ENCODE measurements at places on chromosomes 4 and X.

GRCh38 chr4:67909905-67910584 is 26.2 kb upstream of the TMPRSS11D start:
- DNase-seq, result peak; percentile 60

- DNase-seq, result no peak
Observed at GRCh38 chr4:112329672-112330375, 32.7 kb downstream of the ALPK1 start.

- no peak for DNase-seq
Observed at GRCh38 chrX:45807572-45808425, 607.1 kb upstream of the DIPK2B start.

DNA sequence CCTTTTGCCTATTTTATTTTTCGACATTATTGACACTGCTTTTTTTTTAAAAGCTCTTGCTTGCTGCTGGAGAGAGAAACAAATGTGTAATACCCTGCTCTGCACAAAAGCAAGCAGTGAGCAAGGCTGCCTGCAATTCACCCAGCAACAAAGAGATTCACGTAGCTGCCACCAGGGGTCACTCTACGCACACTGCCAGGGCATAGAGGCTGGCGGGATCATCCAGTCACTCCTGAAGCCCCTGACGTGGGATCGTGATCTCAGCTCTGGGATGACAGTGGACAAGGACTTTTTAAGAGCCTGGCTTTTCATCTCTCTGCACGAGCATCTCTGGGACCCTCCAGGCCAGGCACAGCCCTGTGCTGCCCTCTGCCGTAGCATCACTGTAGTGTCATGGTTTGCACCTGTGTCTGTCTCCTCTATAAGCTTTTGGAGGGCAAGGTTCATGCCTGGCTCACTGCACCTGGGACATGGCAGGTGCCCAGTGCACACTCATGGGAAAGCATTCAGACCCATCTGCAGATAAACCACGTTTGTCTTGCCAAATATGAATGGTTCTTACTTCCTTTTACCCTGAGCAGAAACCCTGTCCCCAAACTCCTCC is 19.8 kb downstream of the C4orf50 start:
- peak; percentile 72 for DNase-seq

DNA sequence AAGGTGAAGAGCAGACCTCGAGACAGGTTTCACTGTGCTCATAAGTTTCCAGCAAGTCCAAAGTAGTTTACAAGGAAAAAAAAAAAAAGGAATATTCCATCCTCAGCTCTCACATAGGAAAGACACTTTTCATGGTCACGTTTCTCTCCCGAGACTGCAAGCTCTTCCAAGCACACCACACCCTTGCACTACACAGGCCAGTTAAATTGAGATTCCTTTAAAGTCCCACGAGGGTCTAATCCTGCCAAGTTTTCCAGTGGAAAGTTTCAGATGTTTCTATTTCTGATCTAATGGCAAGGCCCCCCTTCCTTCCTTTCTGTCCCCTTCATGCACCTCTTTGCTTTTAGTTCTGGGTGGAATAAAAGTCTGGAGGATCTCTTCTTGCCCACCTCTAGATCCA is 67.9 kb upstream of the PCDH19 start:
- DNase-seq, result no peak

DNA sequence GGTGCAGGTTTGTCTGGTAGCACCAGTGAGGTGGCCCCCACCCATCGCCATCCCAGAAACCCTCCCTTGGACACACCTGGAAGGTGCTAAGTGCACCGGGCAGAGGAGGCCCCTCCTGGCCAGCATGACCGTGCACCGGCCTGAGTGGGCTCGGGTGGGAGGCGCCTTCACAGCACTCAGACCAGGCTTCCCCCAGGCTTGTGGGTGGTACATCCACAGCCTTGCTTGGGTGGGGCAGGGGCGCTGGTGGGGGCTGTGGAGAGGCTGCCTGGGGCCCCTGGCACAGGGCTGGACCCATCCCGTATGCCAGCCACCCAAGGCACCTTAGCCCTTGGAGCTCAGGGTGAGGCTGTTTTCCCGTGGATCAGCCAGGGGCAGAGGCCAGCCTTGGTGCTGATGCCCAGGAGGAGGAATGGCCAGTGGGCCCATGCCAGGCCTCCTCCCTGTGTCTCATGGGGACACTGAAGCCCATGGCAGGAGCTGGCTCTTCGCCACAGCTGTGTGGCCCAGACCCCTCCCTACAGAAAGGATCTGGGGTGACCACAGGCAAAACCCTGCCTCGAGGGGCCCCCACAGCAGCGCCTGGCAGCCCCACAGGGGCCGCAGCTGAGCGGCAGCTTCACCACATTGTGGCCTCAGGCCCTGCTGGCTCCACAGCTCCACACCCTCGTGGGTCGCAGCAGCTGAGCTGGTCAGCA is 21.4 kb downstream of the NKX1-1 start:
- DNase-seq, result no peak

- DNase-seq, result no peak
Observed at GRCh38 chr4:141142423-141142822, 9.2 kb upstream of the RNF150 start.

DNA sequence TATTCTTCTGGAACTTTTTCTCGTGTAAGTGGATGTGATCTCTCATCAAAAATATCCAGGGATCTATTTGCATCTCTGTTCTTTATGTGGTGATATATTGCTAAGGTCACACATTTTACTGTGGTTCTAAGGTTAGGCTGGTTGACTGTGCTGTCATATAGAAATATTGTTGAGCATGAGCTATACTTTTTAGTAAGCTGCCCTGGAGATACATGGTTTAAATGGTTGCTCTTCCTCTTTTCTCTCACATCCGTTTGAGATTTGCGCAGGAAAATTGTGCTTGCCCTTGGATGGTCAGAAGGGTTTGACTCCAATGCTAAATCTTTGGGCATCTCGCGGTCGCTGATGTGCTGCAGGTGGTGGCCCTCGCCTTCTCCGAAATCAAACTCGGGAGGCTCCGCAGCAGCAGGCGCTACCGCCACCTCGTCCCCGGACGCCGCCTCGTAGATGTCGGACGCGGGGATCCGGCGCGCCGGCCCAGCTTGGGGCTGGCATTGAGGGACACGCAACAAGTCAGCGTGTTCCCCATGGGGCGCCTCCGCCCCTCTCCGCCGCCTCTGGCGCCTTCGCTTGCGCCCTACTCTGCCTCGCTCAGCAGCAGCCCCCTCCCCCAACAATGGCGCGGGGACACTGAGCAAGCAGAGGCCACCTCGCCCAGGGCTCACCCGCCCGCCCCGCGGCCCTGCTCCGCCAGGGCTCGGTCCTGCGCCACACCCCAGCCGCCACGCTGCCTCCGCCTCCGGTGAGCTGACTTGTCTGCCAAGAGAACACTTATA is 154.5 kb downstream of the MSN start:
- DNase-seq, result no peak
